ENCODE measurements at places on chromosomes 6 and 20.

DNA sequence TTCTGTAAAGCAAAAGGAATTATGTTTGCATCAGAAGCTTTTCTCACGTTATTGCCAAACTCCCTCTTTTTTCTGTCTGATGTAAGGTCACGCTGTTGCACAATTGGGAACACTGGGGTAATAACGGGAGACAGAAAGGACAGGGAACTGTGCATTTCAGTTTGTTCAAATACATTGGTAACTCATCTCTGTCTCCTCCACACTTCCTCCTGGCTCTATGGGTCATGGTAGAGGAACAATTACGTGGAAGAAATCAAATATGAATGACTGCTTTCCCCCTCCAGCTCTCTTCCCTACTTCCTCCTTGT is 132.2 kb upstream of the TNFAIP3 start:
- no peak for DNase-seq

DNA sequence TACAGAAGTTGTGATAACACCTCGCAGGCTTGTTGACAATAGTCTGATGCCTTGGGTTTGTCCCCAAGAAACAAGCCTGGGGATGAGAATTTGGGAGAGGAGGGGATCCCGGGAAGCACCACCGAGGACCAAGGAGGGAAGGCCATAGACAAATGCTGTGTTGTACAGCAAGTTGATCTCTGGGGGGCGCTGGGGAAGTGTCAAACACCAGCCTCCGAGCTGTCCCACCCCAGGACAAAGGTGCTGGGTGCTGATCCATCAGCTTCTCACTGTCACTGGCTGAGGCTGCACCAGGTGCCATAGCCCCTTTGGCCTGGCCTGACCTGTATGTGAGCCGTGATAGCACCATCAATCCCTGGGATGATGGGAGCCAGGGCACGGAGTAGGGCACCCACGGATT is 64.0 kb downstream of the SYNDIG1 start:
- no peak for DNase-seq

- no peak for DNase-seq
These were observed 347.1 kb upstream of the MANEA start for GRCh38 chr6:95230071-95230740.

GRCh38 chr6:132365281-132365907 is 35.9 kb downstream of the MOXD1 start:
- DNase-seq, result no peak
